ENCODE measurements at places on chromosomes 4 and X.

GRCh38 chr4:40327340-40327739 lies 7.8 kb upstream of the CHRNA9 start:
- no peak for DNase-seq

DNA sequence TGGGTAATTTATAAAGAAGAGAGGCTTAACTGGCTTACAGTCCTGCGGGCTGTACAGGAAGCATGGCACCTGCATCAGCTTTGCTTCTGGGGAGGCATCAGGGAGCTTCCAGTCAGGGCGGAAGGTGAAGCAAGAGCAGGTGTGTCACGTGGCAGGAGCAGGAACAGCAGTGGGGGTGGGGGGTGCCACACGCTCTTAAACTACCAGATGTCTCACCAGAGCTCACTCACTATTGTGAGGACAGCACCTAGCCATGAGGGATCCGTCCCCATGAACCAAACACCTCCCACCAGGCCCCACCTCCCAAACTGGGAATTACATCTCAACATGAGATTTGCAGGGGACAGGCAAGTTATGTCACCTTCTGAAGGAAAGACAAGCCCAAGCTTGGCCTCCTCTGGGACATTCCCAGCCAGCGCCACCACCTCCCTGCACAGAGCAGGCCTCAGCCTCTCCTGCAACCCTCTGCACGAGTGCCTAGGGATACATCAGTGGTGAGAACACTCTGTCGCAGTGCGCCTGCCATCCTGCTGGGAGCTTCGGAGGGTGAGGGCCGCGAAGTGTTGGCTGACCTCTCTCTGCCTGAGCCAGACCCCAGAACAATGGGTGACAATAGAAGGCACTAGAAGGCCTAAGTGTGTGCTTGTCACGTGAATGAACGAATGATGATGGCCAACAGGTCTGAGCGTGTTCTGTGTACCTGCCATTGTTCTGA lies 244.3 kb downstream of the EVC2 start:
- no peak for DNase-seq

DNA sequence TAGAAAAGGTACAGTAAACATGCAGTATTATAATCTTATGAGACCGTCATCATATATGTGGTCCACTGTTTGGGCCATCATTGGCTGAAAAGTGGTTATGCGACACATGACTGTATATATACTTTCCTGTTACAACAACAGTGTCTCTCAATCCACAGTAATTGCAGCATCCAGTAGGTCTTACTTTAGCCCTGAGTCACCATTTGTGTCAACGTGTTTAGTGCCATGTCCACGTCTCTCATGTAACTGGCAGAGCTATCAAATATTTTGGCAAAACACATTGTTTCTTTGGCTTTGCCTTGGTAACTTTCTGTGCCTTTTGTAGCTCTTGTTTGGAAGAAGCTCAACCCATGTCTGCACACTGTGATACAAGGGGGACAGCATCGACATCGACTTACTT lies 73.8 kb downstream of the CD38 start:
- no peak for DNase-seq

GRCh38 chr4:8086783-8087445 lies 71.7 kb downstream of the ABLIM2 start:
- DNase-seq, result no peak

DNA sequence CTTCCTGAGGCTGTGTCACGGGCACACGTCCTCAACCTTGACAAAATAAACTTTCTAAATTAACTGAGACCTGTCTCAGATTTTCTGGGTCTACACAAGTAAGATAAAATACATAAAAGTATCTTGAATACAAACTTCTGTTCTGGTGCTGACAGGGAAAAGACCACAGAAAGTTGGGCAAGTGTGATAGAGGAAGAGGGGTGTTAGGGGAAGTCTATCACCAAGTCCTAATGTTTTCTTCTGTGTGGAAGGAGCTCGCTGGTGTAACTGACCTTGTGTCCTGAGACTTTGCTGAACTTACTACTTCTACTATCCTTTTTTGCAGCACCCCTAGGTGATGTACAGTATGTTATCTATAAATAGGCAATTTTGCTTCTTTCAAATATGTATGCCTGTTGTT lies 97.0 kb upstream of the STIM2 start:
- DNase-seq, result no peak

DNA sequence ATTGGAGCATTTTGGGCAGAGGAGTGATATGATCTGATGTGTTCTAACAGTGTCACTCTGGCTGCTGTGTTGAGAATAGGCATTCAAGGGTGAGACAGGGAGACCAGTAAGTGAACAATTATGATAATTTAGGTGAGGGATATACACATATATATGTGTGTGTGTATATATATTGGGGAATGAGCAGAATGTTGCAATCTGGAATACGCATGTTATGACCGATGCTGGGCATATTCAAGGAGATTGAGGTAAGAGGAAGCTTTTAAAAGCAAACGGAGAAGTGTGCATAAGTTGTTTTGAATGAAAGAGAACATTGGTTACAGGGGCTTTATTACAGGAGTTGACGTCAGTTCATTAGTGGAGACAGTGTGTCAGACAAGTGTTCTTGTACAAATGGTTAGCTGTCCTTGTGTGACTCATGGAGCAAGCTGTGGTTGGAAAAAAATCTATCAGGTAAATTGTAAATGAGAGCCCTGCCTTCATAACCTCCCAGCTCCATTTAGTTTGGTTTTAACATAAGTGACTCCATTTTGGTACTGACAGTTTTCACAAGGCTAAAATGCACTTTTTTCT lies 442.5 kb upstream of the LCORL start:
- DNase-seq, result no peak

GRCh38 chr4:102775805-102776204 lies 15.0 kb upstream of the MANBA start:
- DNase-seq, result no peak

- DNase-seq, result no peak
These were observed 94.8 kb downstream of the MAML3 start for GRCh38 chr4:140059159-140059558.

GRCh38 chrX:37854748-37855147 lies 7.4 kb upstream of the DYNLT3 start:
- no peak for DNase-seq

- no peak for DNase-seq
These were observed 86.5 kb downstream of the HCCS start for GRCh38 chrX:11197671-11198070.

GRCh38 chr4:164239976-164240375 lies 514.0 kb upstream of the SMIM31 start:
- no peak for DNase-seq

- DNase-seq, result no peak
These were observed 3.0 kb downstream of the RPL10 start for GRCh38 chrX:154401045-154401799.

- no peak for DNase-seq
These were observed 369.4 kb upstream of the NDST3 start for GRCh38 chr4:117664706-117665444.

GRCh38 chrX:21427086-21427485 lies 52.9 kb downstream of the CNKSR2 start:
- no peak for DNase-seq

Measured in CD4-positive, alpha-beta T cell treated with Interleukin-21 for 1 hour (primary cell).